ENCODE measurements at places on chromosomes 11 and 22.

GRCh38 chr22:37588546-37589215 is 8.8 kb upstream of the LGALS2 start:
- DNase-seq, result no peak

DNA sequence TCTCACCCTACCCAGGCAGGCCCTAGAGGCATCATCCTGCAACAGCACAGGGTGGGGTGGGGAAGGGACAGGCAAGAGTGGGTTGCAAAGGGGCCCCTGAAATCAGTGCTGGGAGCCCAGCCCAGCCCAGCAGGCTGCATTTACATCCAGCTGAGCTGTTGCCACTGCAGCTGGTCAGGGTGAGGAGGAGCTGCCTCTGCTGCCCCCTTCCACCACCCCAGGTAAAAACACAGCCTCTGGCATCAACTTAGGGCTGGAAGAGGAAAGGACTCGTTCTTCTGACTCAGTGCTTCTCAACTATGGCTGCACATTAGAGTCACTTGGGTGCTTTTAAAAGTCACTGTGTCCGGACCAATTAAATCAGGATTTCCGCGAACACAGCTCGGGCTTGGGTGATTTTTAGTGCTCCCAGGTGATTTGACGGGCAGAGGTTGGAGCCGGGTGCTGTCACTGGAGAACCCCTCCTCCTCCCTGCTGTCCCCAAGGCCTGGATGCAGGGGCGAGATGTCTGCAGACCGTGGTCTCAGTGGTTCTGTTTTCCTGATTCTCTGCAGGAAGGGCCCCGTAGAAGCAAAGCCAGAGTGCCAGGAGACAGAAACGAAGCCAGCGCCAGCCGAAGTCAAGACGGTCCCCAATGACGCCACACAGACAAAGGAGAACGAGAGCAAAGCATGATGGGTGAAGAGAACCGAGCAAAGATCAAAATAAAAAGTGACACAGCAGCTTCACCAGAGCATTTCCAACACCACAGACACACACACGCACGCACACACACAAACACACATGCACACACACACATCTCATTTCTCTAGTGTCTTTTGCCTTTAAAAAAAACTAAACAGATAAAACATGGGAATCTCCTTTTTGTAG is 39.4 kb upstream of the TTC12 start:
- no peak for DNase-seq

DNA sequence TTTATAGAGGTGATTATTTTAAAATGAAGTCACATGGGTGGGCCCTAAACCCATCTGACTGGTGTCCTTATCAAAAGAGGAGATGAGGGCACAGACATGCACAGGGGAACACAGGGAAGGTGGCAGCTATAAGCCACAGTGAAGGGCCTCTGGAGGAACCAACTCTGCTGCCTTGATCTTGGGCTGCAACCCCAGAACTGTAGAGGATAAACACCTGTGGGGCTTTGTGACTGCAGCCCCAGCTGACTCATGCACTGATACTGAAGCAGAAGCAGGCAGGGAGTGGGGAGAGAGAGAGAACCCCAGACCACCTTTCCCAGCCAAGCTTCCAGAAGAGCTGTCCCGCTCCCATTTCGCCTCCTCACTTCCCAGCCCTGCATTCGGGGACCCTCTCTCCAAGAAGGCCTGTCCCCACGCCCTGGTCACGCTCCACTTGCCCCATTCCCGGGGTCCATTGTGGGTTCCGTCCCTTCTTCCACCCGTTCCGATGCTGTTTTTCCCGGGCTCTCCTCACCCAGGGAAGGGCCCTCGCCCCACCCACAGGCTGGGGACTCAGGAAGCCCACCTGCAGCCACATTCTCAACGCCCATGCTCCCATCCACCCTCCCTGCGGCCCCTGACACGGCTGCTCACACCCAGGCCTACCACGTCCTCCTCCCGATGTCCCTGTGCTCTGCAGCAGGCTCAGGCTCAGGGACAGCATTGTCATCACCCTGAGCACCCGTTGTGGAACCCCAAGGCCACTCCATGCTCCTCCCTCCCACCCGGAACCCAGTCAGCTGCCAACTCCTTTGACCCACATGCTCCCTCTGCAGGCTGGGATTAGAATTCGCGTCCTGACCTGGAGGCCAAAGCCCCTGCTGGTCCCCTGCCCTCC is 90.8 kb upstream of the SHANK2 start:
- no peak for DNase-seq

GRCh38 chr22:35205961-35206360 is 51.3 kb upstream of the HMGXB4 start:
- DNase-seq, result no peak

DNA sequence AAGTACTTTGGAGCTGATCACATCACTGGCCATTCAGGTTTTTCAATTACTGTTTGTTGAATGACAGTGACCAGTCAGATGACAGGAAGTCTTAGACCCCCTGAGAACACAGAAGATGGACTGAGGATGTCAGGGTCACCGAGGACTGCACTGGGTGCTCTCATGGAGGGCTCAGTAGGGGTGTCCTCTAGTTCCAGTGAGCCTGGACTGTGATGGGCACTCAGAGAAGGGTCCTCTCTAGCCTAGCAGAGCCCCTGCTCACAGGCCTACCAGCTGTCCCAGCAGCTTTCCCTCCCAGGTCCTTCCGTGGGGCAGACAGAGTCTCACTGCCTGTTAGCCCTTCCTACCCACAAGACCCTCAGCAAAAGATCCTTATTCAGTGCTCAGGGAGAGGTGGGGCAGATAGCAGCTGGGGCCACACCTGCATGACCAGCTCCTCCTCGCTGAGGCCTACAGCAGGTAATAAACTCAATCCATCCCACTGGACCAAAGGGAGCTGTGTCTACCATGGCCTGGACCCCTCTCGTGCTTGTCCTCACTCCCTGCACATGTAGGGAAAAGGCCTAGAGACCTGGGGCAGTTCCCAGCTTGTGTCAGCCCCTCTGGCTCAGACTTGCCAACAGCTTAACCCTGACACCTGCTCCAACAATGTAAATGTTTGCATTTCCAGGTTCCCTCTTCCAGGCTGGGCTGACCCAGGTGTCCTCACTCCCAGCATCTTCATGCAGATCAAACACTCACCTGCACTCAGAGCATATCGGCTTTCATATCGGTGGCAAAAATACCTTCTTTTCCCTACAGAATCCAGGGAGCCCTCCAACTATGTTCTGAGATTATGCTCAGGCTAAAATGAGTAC is 25.2 kb upstream of the VPREB1 start:
- DNase-seq, result no peak

DNA sequence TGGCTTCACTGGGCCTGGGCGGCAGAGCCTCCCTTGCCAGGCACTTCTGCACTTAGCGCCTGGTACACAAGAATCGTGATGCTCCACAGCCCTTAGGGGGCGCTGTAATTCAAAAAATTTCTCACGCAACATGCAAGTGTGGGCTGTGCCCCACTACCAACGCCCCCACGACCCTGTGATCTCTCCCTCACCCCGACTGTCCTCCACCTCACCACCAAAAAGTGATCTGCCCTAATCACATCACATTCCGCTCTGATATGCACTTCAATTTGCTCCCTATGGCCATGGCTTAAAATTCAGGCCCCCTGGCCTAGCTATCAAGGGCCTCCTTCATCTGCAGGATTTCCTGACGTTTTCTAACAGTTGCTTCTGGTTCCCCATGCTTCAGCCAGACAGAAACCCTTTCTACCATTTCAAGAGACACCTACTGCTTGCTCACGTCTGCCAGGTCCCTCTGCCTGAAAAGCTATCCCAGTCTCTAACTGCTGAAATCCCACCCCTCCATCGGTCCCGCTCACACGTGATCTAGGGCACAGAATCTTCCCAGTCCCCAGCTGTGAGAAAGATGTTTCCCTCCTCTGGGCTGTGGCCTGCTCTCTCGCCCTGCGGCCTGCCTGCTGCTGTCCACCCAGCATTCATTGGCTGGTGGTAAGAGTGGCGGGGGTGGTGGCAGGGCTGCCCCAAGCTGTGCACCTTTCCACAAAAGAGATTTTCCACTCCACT is 27.9 kb upstream of the LRRC32 start:
- DNase-seq, result no peak

DNA sequence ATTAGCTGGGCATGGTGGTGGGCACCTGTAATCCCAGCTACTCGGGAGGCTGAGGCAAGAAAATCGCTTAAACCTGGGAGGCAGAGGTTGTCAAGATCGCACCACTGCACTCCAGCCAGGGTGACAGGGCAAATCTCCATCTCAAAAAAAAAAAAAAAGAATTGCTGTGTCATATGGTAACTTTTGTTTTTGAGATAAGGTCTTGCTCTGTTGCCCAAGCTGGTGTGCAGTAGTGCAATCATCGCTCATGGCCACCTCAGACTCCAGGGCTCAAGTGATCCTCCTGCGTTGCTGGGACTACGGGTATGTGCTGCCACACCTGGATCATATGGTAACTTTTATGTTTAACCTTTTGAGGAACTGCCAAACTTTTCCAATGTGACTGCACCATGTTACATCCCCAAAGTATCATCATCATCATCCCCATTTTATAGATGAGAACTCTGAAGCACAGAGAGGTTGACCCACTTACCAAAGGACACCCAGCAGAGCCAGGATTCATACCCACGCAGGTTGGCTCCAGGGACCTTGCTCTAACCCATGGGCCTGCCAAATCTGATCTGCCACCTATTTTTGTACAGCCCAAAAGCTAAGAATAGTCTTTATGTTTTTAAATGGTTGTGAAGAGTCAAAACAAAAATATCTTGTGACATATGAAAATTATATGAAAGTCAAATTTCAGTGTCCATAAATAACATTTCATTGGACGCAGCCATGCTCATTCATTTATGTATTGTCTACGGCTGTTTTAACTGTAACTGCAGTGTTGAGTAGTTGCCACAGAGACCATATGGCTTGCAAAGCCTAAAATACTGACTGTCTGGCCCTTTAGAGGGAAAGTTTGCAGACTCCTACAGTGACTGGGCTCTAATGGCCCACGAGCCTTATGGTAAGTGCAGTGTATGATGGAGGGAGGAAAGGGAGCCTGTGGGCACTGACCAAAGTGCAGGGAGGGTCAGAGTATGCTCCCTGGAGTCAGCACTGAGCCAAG is 45.3 kb downstream of the GDPD5 start:
- DNase-seq, result no peak

GRCh38 chr11:112928136-112928535 is 33.1 kb upstream of the NCAM1 start:
- no peak for DNase-seq
